Esophagus mucosa (tissue), 1 donor: ENCODE measurements at places on chromosomes 13 and 19. TPM values are rescaled to one million over a fixed set of nuclear protein-coding genes. Genes with fewer than 3 reads are reported as not detected.

DNA sequence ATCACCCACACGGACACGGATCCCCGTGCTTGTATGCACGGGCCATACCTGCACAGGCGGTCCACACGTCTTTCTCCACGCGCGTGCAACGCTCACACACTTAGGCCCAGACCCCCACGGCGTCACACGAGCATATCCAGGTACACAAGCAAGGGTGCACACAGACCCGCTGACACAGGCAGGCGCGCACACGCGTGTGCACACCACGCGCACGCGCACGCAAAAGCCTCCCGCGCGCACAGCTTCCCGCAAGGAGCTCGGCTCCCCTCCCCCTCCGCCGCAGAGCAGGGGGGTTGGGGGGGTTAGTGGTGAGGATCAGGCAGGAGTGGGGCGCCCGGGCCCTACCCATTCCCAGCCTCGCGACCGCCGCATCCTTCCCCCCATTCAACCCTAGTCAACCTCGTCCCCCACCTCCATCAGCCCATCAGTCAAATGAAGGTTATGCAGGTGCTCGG, 407 bp downstream of the RAB3A start:
- peak; percentile 5 for ATAC-seq

GRCh38 chr13:41622432-41623429, 165.4 kb downstream of the RGCC start:
- no peak for ATAC-seq

ICAM5 gene
- 1.3 TPM for total RNA-seq

- peak; percentile 95 for ATAC-seq
Measured at GRCh38 chr13:41019011-41019487, at the start of gene ELF1. Gene ELF1 (minus strand): TSS chr13:41019316. CDS start chr13:40982054, 37,262 bp downstream.

ZNF415 gene
- total RNA-seq = 0.28 TPM

HS6ST3 gene
- total RNA-seq = not detected

COX6B2 gene
- total RNA-seq = 0.56 TPM

LACC1 gene
- total RNA-seq = 5.8 TPM

ZSCAN1 gene
- total RNA-seq = not detected

DNA sequence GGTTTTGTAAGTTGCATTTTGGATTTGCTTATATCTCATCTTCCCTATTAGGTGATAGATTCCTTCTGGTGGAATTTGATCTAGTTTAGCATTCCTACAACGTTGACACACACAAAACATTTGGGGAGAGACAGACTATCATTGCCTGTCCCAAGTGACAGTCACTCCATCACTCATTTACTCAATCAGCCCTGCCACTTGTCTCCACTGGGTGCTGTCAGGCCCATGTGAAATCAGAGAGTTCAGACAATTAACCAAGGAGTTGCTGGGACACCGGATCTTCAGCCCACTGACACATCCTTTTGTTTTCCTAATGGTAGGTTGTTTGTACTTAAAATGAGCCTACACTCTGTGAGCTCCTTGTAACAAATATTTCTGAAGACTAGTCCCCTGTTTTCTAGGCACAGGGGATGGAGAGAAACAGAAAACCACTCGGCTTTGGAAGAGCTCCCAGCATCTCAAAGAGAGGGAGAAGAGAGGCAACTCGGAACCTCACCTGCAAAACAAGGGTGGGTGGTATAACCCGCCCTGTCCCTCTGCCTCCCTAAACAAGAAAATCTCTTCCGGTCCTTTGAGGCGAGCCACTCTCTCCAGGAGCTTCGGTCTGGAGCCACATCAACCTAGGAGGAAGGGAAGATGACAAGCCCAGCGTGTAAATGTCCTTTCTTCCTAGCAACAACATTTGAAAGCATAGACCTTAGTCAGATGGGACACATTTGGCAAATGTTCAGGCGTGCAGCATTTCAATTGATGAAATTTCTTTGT, 440.9 kb upstream of the KLF12 start:
- no peak for ATAC-seq

FGF14 gene
- total RNA-seq = 0.16 TPM

ZNF558 gene
- 14.9 TPM for total RNA-seq

LILRB1 gene
- 1.3 TPM for total RNA-seq

DNA sequence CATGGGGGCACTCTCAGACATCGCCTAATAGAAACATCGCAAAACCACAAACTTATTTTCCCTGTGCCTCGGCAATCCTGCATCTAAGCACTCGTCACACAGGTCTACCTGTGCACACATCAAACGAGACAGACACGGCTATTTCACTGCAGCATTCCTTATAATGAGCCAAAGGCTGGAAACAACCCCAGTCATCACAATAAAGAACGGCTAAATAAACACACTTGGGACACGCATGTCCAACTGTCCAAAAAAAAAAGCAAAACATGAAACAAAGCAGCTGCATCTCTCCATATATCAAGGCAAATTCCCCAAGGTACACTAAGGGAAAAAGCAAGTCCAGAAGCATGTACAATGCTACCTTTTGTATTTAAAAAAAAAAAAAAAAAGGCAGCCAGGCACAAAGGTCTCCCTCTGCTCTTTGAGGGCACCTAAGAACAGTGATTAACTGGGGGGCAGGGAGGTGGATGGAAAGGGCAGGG, 27.2 kb upstream of the CCNP start:
- ATAC-seq = no peak

- ATAC-seq = no peak
Measured at GRCh38 chr19:50314724-50315708, 14.2 kb downstream of the KCNC3 start.

DNA sequence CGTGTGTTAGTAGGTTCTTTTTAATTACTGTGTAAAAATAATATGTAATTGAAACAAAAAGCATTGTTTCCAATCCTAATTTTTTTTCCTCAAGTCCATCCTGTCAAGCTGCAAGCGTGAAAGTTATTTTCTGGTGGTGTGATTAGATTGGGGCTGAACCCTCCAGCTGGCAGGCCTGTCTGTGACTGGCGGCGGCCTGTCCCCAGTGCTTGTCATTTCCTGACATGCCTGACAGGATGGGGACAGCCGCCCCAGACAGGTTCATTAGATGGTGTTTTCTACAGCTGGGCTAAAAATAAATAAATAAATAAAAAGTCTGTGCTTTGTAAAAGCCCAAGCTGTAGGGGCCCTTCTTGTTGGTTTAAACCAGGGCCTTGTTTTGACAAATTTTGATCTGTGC, 53.7 kb upstream of the MAB21L1 start:
- ATAC-seq = no peak

ATP8A2 gene
- not detected for total RNA-seq

- peak; percentile 34 for ATAC-seq
Measured at GRCh38 chr19:11247391-11247790, 8.0 kb downstream of the ANGPTL8 start.

DNA sequence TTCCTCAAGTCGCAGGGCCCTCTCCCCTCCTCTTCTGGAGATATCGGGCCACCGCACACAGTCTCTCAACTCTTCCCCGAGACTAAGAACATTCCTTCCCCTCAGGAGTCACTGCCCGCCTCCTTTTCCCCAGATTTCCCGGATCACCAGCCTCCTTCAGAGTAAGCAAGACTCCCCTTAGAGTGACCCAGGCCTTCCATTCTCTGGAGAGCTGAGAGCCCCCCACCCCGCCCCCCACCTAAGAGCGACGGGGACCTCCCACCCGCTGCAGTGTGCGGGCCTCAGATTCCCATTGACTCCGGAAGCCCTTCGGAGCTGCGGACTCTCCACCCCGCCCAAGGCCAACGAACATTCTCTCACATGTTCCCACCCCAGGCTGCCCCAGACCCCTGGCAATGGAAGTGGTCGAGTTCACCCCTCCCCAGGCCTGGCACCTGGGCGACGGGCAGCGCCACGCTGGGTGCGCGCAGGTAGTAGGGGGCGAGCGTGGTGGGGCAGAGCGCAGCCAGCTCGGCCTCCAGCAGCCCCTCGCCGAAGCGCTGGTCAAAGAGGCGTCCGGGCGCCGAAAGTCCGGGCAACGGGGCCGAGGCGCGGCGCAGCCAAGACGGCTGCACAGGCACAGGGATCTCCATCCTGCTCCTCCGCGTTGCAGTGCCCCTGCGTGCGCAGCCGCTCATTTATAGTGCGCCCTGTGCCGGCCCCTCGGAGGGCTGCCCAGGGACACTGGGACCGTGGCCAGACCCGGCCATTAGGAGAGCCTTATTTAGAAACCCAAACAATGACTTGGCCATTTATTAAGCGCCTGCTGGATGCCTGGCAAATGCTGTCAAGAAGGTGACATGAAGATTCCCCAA, at the start of gene HSPB6:
TSS of gene HSPB6 (minus strand) at position 653 of the 854 bp plus-strand sequence. CDS start at position 632, 21 bp downstream.
- ATAC-seq = no peak

- no peak for ATAC-seq
Measured at GRCh38 chr19:21699197-21699596, 68.2 kb downstream of the ZNF100 start.

GRCh38 chr13:38618881-38619280, 68.0 kb upstream of the FREM2 start:
- ATAC-seq = no peak

GRCh38 chr13:48531416-48532255, 1.2 kb downstream of the RCBTB2 start:
- no peak for ATAC-seq

DNA sequence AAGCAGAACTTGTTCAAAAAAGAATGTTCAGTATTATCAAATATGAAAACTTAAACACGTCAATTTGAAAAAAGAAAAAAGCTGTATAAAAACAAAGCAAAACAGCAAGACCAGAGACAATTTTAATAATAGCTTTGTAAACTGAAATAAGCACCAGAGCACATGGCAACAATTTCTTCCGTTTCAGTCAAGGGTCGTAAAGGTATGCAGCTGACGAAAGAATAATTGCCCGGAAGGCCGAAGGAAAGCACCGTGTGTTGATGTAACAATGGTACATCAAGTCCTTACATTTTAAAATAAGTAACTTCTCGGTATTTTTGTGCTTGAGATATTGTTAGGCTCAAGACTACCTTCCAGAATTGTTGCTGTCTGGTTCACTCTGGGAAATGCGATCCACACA, 1.7 kb downstream of the PROSER1 start:
- no peak for ATAC-seq

DNA sequence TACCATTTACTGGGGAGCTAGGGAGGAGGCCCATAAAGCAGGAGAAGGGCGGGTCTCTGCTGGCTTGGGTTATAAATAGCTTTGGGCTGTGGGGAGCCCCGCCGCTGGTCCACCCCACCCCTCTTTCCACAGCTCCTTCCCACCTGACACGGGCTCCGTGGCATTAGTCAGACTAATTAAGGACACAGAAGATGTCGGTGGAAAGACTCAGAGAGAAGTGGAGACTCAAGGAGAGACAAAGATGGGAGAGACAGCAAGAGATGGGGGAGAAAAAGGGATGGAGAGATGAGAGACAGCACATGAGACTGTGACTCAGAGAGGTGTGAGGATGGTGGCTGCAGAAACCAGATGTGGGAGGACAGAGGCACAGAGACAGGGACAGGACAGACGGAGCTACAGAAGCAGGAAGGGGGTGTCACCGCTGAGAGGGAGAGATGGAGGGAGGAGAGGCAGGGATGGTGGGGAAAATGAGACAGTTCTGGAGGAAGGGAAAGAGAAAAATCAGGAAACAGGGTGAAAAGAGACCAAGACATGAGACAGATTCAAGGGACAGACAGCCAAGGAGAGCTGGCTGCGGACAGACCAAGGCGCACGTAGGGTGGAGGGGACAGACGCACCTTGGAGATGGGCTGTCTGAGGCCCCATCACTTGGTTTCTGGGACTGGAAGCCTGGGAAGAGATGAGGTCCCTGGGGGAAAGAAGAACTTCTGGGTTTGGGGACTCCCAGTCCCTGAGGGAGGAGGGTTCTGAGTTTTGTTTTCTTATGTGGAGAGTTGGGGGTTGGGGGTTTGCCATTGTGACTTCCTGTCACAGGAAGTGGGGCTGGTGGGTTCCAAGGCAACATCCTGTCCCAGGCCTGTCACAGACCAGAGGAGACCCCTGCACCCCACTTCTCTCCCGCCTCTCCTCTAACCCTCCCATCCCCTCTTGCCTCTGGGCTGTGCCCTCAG, 4.1 kb downstream of the ARHGEF1 start:
- ATAC-seq = no peak

- ATAC-seq = peak; percentile 88
Measured at GRCh38 chr13:109235901-109236300, 550.5 kb downstream of the IRS2 start.

- peak; percentile 62 for ATAC-seq
Measured at GRCh38 chr13:53200498-53201453, 172.2 kb downstream of the OLFM4 start.

CYSLTR2 gene
- 0.24 TPM for total RNA-seq

GRCh38 chr19:46515879-46516350, 20.2 kb upstream of the PNMA8B start:
- ATAC-seq = peak; percentile 33
